ENCODE measurements at places on chromosomes 6 and 20.

DNA sequence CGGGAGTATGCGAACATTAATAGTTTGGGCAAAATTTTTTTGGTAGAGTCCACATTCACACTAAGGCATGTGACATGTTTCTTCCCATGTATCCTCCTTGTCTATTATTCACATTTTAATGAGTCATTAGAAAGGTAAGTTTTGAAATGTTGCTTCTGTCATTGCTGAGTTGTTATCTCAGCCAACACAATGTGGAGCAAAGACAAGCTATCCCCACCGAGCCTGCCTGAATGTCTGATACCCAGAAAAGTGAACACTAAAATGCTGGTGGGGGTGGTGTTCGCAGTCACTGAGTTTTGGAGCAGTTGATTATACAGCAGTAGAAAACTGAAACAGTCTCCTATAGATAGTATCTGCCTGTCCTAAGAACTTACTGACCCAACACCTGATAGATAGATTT, 68.3 kb upstream of the ASF1A start:
- no peak for DNase-seq

DNA sequence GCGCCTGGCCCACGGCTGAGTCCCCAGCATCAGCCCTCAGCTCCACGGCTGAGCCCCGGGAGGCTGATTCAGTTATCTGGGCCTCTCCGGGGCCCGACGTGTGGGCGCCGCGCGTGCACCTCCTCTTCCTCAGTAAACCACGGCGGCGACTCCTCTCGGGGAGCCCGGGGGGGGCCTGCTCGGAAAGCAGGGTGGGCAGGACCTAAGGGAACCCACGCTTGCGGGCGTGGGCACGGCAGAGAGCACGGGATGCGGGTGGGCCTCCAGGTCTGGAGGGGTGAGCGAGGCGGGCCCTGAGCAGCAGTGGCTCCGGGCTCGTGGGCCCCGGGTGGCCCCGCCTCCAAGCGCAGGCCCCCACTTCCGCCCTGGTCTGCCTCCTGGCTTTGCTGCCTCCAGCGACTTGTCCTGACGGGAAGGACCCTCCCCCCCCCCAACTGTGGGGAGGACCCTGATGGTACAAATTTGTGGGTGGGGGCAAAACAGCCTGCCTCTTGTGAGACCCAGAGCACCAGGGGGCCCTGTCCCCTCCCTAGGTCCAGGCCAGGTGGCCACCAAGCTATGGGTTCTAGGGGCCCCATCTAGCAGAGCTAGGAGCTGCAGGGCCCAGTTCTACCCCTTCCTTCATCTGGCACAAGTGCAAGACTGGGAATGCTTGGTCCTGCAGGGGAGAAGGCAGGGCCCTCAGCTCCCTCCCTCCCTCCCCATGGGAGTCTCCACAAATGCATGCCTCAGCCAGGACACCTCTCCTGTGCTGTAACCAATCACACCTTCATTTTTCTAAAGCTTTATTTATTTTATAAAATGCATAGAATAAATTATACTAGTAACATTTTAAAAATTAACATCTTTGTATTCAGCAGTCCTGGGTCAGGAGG, 16.9 kb downstream of the UCKL1 start:
- DNase-seq, result no peak

DNA sequence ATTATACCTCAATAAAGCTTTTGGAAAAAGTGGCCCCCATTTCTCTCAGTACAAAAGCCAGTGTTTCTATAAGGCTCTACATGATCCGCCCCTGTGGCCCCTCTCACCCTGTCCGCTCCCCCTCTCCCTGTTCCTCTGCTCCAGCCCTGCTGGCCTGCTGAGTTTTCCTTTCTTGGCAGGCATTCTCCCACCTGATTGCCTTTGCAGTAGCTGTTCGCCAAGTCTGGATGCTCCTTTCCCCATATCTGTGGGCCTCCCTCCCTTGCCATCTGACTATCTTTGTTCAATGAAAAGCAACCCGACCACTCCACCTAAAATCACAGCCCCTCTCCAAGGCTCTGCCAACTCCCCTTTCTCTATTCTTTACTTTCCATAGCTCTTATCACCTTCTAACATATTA, 33.2 kb downstream of the CDH22 start:
- no peak for DNase-seq

GRCh38 chr6:49541936-49542335, 8.5 kb upstream of the C6orf141 start:
- no peak for DNase-seq

- DNase-seq, result no peak
These were observed 56.9 kb upstream of the ENPP4 start for GRCh38 chr6:46072866-46073265.

GRCh38 chr6:106149472-106150069, 63.4 kb downstream of the PRDM1 start:
- DNase-seq, result no peak

- DNase-seq, result no peak
These were observed 24.7 kb downstream of the MYT1 start for GRCh38 chr20:64188682-64189529.

- no peak for DNase-seq
These were observed 370.9 kb upstream of the MARCKS start for GRCh38 chr6:113486199-113486598.

DNA sequence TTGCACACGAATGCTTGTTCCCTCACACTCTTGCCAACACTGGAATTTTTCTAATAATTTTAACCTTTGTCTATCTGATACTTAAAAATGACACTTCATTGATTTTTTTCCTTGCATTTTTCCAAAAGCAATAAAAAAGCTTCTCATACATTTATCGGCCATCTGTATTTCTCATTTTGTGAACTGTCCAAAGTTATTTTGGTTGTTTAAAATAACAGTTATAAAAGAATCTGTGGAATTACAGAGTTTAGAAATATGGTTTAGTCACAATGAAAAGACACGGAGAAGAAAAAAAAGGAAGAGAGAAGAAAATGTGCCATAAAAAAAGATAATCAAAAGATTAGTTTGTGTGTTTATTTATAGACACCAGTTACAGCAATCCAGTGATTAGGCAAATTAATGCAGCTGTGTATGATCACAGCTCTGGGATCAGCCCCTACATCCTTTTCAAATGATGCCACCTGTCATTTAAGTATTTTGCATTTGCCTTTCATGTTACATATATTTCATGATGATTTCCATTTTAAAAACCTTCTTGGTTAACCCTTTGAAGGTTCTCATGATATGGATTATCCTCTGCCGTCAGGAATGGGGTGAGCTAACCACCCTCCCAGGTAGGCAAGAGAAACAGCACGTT, 171.7 kb downstream of the BACH2 start:
- DNase-seq, result no peak
